Head of caudate nucleus (tissue), 42 donors: ENCODE measurements at places on chromosomes 7 and 10.

DNA sequence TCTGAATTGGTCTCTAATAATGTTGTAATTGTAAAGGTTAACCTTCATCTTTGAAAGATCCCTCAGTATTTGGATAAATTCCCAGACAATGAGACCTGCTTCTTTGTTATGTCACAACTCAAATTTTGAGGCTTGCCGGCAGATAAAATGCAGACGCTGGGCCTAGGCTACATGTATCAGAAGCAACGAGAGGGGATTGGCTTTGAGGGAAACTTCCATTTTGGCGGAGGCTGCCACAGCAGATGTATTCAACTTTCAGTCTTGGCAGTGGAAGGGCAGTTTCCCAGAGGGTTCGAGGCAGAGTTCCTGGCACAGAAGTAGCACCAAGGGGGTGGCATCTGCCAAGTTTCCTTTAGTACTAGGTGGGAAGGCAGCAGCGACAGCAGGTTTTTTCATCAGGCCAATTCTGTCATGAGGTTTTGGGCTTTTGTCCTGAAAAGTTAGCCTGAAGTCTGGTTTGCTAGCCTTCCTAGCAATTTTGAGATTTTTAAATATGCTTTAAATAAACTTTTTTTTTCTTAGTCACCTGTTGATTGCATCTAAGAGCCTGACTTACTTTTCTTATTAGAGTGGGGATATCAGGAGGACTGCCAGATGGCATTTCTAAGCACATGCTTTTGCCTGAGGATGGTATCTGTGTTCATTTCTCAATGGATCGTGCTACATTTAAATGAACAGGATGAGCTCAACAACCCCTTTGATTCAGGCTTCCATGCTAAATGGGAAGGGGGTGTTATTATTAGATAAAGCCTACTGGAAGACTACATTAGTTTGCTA is 89.5 kb upstream of the FAM3C start:
- no peak for DNase-seq

DNA sequence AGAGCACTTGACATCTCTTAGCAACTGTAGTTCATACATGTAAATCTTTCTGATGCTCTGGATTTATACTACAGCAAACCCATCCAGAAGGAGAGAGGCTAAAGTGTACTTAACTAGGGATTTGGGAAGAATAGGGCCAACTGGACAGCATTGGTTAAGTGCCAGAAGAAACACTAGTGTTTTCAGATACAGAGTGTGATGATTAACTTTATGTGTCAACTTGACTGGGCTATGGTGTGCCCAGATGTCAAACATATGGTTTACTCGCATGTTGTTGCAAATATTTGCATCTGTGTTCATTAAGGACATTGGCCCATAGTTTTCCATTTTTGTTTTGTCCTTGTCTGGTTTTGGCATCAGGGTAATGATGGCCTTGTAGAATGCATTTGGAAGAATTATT is 384.7 kb upstream of the KCND2 start:
- no peak for DNase-seq

GRCh38 chr7:90736968-90737939 is 141.1 kb downstream of the CDK14 start:
- DNase-seq, result peak; percentile 14

DNA sequence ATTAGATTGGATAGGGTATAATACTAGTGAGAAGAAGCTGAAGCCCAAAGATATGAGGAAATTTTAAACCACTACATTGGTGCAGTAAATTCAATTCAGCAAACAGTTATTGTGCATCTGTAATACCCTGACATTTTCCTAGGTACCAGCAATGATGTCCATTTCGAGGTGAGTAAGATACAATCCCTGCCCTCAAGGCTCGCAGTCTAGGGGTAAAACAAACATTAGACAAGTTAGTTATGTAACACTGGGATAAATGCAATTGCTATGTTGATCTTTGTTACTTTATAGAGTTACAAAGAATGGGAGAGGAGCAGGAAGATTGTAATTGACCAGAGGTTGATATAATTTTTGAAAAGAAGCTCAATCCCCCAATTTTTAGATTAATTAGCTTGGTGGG is 168.1 kb downstream of the PRKG1 start:
- no peak for DNase-seq
